Activated T-helper 17 cell treated with anti-CD3 and anti-CD28 coated beads, Interleukin-2, amount 50 U/mL, for 72 hours (primary cell): ENCODE measurements at places on chromosomes 16 and 17.

DNA sequence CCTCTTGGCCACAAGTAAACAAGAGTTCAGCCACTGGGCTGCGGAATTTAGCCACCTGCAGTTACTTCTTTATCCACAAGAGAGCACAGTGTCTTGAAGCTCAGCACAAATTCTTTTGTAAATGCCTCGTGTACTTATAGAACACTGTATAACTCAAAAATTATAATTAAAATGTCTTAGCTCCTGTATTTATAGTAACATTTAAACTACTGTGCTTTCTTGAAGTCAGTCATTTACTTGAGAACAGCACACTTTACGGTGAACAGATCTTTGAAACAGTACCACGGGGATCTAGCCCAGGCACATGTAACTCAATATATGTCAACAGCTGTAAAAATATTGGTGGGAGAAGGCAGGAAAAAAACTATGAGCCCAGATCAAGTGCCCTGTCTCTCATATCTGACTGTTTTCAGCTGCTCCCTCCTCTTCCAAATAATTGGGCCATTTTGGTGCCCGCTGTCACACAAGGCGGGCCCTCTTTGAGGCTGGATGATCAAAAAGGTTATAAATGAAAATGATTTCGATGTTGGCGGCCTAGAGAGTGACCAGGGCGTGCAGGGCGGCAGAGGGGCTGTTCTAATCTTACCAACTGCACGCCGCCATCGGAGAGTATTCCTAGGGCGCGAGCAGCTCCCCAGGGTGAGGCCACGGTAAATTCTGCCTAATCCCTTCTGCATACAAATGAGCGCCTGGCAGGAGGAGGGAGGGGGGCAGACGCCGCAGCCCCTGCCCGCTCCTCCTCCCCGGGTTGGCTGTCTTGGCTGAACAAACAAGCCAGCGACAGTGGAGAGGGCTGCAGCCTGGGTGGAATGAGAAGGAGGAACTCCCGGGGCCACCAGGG is 183.2 kb downstream of the C16orf78 start:
- no peak for ATAC-seq

- ATAC-seq: peak; percentile 43
Observed at GRCh38 chr16:21116148-21116693, 34.4 kb downstream of the DNAH3 start.

GRCh38 chr17:58517378-58517927 is 3.0 kb upstream of the MTMR4 start:
- ATAC-seq: no peak

GRCh38 chr16:83698964-83699363 is 108.8 kb upstream of the HSBP1 start:
- ATAC-seq: no peak

GRCh38 chr16:74623214-74623838 is 16.4 kb upstream of the GLG1 start:
- ATAC-seq: no peak

GRCh38 chr17:2190014-2190413 is 113.6 kb downstream of the SMG6 start:
- ATAC-seq: no peak

DNA sequence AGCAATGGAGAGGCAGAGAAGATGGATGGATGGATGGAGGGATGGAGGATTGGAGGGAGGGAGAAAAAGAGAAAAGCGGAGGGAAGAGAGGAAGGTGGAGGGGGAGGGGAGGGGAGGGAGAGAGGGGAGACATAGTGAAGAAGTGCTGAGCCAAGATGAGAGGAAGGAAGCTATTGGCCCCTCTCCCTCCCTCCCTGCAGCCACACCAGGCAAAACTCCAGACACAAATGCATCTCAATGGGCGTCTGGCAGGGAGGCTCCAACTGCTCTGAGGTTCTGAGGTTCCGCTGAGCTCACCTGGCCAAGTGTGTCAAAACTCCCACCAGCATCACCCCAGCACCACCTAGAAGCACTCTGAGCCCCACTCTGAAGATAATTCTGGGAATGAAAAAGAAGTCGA is 26.9 kb upstream of the PHB1 start:
- ATAC-seq: no peak

DNA sequence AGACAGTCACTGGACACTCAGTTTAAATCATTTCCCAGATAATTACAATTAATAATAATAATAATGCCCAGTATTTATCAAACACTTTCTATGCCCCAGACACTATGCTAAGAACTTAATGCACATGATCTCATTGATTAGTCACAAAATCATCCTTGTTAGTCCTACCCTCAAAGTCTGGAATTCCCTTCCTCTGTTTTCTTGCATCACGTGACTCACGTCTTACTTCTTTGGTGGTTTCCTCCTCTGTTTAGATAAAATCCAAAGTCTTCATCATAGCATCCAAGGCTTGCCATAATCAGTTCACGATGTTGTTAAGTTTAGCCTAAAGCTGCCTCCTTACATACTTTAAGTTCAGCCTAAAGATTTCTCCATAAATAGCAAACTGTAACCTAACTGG is 471.9 kb downstream of the PMP22 start:
- no peak for ATAC-seq

DNA sequence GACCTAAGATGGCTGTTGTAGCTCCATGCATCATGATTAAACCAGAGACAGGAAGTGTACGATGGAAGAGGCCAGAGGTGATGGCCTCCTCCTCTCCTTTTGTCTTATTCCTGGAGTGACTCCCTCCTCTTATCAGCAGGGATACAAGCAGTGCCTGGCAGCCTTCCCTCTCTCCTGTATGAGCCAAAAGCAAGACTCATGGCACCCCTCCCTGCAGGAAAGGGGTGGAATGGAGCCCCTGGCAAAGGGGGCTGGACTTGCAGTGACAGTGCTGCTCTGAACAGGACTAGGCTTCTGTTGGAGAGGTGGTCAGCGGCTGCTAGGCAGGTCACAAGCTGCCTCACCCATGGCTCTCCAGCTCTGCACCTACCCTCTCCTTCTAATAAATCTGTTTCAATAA is 8.4 kb downstream of the TXNL4B start:
- no peak for ATAC-seq

GRCh38 chr17:14351493-14351892 is 50.6 kb downstream of the HS3ST3B1 start:
- ATAC-seq: peak; percentile 97

- peak; percentile 31 for ATAC-seq
Observed at GRCh38 chr17:13393841-13394710, 207.7 kb downstream of the HS3ST3A1 start.

GRCh38 chr16:15885560-15886001 is 2.8 kb downstream of the CEP20 start:
- ATAC-seq: no peak

- no peak for ATAC-seq
Observed at GRCh38 chr16:3001316-3001715, 11.4 kb upstream of the CLDN9 start.

DNA sequence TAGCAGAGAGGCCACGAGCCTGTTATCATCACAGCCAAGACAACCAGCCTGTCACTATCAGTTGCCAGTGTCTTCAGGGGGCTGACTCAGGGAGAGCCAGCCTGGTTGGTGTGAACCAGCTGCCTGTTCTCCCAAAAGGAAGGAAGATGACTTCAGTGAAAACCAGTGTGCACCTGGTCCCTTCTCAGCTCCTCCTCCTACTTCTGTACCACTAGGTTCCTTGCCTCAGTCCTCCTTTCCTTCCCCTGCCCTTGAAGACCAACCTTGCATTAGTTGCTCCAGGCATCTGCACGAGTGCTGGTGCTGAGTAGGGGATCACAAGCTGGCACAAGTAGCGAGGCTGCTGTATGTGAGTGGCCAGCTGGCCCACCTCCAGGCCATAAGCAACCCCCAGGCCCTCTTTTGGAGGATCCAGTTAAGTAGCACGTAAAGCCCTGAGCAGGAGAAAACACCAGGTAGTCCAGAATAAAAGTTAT is 8.5 kb downstream of the TUBG1 start:
- ATAC-seq: no peak

- no peak for ATAC-seq
Observed at GRCh38 chr16:88878967-88879787, 12.7 kb upstream of the PABPN1L start.

- no peak for ATAC-seq
Observed at GRCh38 chr17:45963889-45964288, 35.2 kb upstream of the STH start.

DNA sequence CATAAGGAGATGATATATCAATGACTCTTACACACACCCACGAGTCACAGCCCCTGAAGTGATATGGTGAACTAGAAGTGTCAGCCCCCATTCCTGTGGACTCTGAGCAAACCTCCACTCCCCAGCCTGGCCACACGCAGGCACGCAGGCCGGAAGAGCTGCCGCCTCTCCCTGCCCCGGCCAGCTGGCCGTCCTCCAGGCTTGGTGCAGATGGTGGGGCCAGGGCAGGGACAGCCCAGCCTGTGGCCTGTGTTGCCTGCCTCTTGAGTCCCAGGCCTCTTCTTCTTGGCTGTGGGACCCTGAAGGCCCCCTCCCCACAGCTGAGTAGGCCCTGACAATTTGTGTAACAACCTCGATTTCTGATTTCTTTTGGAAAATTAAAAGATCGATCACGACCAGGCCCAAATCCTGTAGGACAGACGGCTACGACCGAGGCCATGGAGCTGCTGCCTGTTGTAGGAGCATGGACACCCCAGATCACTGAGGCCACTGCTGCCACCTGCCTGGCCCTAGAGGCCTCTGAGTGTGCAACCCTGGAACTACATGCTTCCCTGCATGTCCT is 10.0 kb upstream of the MPRIP start:
- ATAC-seq: no peak

- peak; percentile 18 for ATAC-seq
Observed at GRCh38 chr17:45874151-45874550, 20.2 kb upstream of the MAPT start.

DNA sequence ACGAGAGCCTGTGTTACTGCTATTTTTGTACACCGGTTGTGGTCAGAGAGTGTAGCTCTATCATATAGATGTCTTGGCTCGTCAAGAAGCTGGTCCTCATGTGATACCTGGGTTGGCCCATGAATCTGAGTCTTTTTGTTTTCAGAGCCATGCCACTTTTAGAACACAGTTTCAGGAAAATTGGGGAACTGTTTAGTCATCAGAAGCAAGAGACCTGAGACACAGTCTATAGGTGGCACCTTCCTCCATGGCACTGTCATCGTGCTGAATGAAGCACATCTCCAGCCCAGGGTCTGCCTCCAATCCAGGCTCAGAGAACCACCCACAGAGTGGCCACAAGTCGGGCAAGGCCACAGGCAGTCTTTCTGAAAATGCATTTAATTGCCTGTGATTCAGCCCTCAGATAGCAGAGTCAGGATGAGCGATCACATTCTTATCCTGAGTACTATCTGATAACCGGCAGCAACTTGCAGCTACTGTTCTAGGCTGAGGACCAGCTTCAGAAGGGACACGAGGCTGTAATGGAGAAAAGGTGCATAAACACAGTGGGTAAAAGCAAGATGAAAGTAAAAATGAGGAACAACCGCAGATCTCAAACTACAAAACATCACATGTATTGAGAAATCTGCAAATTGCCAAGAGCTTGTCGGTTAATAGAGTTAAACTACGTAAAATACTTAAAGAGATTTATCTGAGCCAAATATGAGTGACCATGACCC is 14.2 kb upstream of the HAPSTR1 start:
- peak; percentile 46 for ATAC-seq

- no peak for ATAC-seq
Observed at GRCh38 chr16:55513616-55514015, 4.7 kb downstream of the LPCAT2 start.

GRCh38 chr17:45290269-45290765 is 26.5 kb downstream of the MAP3K14 start:
- ATAC-seq: no peak

GRCh38 chr17:3632287-3632686 is 3.8 kb downstream of the SHPK start:
- no peak for ATAC-seq

GRCh38 chr16:3004781-3005284 is 7.9 kb upstream of the CLDN9 start:
- no peak for ATAC-seq

GRCh38 chr16:30381291-30382041 is 895 bp downstream of the SEPTIN1 start:
- no peak for ATAC-seq

- peak; percentile 82 for ATAC-seq
Observed at GRCh38 chr16:30052671-30053372, 12.7 kb upstream of the ALDOA start.

DNA sequence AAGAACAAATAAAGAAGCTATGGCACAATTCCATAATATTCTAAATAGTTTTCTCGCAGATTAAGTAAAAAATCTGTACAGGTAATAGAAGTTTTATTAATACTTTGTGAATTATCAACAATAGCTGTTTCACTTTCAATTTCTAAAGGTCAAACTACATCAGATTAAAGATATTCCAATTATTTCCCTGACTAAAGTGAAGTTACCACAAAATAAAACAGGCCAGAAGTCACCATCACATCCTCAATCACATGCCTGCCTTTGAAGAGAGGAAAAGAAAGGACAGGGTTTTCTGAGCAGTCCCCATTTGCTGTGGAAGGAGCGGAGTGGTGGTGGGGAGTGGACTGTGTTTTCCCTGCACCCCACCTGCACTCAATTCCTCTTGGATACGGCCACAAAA is 11.1 kb downstream of the ITFG1 start:
- no peak for ATAC-seq

DNA sequence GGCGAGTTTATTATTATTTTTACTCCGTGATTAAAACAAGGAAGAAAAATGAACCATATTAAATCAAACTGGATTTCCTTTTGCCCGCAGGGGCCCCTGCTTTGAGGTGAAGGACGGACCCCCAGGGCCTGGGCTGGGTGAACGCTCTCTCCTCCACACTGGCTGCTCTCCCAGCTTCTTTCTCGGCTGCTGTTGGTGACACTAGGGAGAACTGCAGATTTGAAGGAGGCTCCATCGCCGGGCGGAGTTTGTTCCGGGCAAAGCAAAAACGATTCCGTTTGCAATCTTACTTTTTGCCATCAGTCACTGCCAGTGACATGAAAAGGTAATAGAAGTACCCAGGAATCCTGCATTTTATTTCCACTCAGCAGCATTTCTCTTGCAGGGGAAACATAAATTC is 221.6 kb upstream of the SDK2 start:
- no peak for ATAC-seq

DNA sequence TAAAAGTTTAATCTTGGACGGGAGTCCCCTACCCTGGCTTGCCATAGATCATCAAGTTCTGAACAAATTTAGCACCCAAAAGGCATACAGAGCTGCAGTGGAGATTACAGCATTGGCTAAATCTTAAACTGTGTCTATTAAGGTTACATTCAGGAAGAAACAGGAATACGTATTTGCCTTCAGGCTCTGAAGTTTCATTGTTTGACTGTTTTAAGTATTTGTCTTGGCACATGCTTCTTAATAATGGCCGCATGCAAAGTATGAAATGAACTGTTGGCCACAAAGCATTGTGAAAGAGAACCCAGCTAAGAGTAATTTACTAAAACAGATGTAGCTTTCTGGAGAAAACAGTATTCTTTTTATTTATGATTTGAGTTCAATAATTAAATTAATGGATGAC is 63.9 kb upstream of the CNEP1R1 start:
- ATAC-seq: no peak

DNA sequence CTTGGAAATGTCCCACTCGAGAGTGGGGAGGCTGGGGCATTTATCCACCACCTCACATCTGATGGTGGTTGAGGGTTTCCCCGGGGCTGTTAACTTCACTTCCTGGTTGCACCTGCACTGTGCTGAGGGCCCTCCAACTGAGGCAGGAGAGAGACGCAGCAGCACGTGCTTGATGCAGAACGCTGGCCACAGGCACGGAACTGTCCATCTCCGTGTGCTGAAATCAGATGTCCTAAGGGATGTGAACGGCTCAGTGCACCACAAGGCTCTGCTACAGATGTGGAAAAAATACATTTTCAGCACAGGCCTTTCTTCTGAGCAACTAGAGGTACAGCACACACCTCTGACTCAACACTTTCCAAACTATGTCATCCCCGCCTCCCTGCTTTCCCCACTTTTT is 114.8 kb upstream of the C16orf82 start:
- no peak for ATAC-seq

- ATAC-seq: no peak
Observed at GRCh38 chr16:84628226-84628731, 10.4 kb upstream of the COTL1 start.
